ENCODE measurements at places on chromosomes 3 and 15.

- DNase-seq, result no peak
Measured at GRCh38 chr15:78893538-78893937, 20.8 kb downstream of the MORF4L1 start.

GRCh38 chr3:64884536-64884935, 196.7 kb upstream of the ADAMTS9 start:
- DNase-seq, result no peak

DNA sequence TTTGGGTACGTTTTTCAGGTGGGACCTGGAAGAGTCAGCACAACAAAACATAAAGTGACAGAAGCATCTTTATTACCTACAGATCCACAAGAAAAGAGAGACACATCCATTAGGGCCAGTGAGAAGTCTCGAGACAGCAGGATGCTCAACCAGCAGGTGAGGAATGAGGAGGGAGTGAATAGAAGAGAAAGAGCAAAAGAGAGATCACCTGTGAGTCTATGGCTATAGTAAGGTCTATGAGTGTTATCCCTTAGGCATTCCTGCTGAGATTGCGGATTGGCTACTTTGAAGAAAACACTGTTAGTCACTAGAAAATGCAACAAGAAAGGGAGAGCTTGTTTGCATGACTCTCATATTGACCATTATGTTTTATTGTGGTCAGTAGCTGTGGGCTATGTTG, 1556.2 kb upstream of the GBE1 start:
- no peak for DNase-seq

GRCh38 chr15:76169911-76170800, 110.4 kb downstream of the TMEM266 start:
- DNase-seq, result no peak

- no peak for DNase-seq
Measured at GRCh38 chr3:195580744-195581443, 2.8 kb downstream of the APOD start.

- no peak for DNase-seq
Measured at GRCh38 chr3:182904164-182904563, 76.2 kb downstream of the DCUN1D1 start.

GRCh38 chr15:80395616-80396015, 8.6 kb upstream of the ARNT2 start:
- no peak for DNase-seq

GRCh38 chr3:187398955-187399354, 30.8 kb downstream of the RTP4 start:
- DNase-seq, result no peak

GRCh38 chr3:152309031-152309430, 40.3 kb downstream of the MBNL1 start:
- no peak for DNase-seq

DNA sequence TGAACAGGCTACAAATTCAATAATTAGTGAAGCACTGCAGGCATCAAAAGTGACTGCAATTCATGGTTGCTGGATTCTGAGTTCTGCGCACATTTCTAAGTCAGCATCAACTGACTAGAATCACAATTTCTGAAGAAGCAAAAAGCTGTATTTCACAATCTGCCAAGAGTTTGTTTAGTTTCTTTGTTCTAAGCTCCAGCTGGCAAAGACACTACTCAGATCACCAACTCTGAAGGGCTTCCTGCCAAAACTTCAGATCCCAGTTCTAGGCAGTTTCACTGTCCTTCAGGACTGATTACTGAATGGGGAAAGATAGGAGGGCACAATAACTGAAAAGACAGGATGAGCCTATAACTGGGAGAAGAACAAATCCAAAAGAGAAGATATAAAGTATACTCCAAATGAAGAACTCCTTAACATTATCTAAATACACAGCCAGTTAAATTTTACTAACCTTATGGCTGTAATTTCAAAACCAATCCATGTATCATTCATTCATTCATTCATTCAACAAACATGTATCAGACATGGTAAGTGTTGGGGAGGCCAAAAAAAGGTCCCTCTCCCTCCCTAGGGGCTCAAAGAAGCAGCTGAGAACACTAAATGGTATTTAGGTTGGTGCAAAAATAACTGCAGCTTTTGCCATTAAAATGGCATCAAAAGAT, 17.1 kb downstream of the TJP1 start:
- no peak for DNase-seq

Data from H54 (cell line).